Astrocyte of the hippocampus (primary cell): ENCODE measurements at places on chromosomes 2 and 18.
A peak's percentile ranks its signal among the peaks of the same experiment; 100 is the strongest.

DNA sequence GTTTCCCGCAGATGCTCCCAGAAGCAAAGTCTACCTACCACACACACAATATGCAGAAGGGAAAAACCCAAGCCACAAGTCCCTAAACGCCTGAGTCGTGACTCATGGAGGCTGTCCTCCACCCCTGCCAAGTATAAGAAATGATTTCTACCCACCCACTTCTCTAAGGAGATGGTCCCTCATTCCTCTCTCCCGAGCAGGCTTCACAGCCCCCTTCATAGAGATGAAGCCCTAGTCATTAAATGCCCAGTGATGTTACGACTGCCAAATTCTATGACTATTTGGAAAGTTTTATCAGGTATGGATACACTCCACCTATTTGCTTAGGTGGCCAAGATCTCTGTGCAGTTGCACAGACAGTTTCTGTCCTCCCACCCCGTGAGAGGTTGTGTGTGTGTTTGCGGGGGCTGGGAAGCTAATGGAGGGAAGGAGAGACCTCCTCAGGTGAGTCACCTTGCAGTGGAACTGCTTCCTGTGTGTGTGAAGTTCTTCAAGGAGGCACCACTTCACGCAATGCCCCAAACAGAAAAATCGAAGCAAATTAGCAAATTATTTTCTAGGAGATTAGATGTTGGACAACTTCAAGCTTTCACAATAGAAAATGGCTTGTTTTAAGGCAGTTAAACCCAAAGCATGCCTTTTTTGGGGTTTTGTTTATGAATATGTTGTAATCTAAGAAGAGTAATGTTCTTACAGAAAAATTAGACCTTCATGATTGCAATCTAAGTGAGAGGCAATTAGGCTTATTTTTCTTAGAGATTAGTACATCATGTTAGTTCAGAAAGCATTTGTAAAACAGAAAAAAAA, 175.2 kb downstream of the TGIF1 start:
- peak; percentile 95 for DNase-seq

DNA sequence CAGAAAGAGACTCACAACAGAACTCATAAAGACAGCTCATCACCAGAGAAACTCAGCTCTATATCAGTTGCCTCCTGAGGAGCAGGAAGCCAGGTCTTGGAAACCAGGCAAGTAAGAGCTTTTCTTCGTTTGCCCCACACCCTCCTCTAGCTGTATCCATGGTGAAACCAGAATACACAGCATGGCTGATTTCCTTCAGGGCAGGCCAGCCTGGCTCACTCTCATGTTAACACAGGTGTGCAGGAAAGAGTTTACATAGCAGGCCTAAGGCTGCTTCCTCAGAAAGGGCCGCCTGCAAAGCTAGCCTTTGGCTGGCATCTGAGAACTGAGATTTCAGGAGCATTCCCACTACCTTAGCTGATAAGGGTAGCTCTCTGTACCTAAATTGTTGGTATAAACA, 65.7 kb downstream of the KLHL14 start:
- DNase-seq, result no peak

DNA sequence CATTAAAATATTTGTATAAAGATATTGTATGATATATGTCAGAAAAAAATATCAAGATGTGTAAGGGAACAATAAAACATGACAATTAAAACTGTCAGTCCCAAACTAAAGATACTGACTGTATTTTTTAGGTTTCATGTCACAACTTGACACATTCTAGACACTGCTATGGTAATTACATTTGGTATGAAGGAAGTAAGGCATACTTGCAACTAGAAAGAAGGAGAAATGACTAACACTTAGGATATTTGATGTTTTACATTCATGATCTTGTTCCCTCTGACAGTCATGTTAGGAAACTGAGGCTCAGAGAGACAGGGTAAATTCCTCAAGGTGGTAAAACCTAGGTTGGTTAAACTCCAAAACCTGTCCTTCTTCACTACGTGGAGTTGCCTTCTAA, 68.3 kb downstream of the TMEFF2 start:
- no peak for DNase-seq

DNA sequence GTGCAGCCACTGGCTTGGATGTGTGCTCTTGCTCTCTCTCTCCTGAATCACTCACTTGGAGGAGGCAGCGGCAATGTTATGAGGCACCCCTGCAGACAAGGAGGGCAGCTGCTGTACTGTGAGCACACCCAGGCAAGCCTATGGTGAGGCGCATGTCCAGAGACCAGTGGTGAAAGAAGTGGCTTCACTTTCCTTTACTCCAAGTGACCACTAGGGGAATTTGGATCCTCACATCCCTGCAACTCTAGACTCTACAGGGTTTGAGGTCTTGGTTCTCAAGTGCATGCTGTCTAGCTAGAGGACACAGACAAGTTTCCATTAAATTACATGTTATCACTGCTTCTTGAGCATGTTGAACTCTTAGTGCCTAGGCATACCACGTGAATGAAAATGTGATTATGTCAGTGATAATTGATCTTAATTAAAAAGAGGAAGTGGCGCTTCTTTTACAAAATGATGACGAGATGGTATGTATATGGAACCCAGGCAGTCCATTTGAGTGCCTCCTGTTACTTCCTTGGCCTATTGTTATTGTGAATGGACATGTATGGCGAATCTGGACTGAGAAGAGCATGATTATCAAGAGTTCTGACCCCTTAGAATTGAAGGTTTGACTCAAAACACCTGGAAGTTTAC, 181.0 kb upstream of the CDH2 start:
- no peak for DNase-seq

DNA sequence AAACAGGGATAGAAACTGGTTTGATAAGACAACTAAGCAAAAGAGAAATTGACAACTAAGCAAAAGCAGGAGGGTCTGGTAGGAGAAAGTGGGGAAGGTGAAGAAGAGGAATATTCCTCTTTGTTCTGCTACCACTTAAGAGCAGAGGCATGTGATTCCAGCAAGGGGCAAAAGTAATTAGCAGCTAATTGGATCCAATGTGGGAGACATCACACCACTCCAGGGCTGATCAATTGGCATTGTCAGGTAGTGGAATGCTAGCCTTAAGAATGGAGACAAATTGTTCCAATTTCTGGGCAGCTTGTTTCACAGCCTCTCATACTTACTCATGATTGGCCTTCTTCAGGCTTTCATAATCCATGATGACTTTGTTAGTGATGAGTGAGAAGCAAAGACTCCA, 547.1 kb upstream of the GCFC2 start:
- no peak for DNase-seq
